Left cardiac atrium (tissue), 4 donors: ENCODE measurements at places on chromosomes 1 and 21. TPM values are rescaled to one million over a fixed set of nuclear protein-coding genes. Genes with fewer than 3 reads are reported as not detected.

Gene COL6A2
- 350 TPM for total RNA-seq

Gene PAQR7
- 3.3 TPM for total RNA-seq

Gene FCAMR
- total RNA-seq: not detected

Gene TSTD1
- total RNA-seq: 23.5 TPM

Gene IL10RB
- total RNA-seq: 16.7 TPM

Gene CLDN14
- not detected for total RNA-seq

DNA sequence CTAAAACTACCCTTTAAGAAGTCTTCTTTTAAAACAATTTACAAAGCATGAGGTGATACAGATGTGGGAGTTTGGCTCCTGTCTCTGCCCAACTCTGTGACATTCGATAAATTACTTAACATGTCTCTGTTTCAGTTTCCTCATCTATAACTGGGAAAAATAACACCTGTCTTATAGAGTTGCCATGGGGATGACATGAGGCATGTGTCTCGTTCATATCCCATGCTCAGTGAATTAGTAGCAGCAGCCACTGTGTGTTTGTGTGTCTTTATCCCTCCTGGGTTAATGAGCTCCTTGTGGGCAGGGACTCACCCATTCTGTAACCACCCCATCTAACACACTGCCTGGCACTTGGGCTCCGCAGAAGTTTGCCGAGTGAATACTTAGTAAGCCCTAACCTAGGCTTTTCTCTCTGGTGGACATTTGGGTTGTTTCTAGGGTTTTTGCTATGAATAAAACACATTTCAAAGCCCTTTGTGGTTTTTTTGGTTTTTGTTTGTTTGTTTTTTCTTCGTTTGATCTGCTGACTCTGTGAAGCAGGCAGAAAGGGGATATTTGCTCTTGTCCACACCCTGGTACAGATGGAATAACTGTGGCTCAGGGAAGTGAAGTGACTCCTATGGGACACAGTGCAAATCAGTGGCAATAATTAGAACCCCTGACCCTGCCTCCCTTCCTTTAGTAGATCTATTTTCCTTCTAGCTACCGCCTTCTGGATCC lies 797 bp upstream of the KCNJ9 start:
- no peak for DNase-seq

GRCh38 chr1:224774378-224774777 lies 155.1 kb upstream of the DNAH14 start:
- no peak for DNase-seq

DNA sequence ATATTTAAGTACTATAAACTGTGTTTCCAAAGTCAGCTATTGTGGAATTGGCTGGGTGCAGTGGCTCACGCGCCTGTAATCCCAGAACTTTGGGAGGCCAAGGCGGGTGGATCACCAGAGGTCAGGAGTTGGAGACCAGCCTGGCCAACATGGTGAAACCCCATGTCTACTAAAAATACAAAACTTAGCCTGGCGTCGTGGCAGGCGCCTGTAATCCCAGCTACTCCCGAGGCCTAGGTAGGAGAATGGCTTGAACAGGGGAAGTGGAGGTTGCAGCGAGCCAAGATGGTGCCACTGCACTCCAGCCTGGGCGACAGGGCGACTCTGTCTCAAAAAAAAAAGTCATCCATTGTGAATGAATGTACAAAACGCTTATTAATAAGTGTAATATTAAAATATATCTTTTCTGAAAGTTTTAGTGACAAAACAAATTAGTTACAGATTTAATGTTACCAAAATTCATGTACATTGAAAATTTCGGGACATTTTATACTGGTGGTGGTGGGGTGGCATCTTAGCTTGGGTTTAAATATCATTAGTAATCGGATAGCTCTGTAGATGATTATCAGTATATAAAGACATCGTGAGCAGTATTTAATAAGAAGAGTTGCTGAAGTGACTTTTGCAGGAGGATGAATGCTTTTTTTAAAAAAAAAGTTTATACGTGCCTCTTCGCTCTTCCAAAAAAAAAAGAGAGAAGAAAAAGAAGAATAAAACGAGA lies 503 bp upstream of the SRSF11 start:
- no peak for DNase-seq

DNA sequence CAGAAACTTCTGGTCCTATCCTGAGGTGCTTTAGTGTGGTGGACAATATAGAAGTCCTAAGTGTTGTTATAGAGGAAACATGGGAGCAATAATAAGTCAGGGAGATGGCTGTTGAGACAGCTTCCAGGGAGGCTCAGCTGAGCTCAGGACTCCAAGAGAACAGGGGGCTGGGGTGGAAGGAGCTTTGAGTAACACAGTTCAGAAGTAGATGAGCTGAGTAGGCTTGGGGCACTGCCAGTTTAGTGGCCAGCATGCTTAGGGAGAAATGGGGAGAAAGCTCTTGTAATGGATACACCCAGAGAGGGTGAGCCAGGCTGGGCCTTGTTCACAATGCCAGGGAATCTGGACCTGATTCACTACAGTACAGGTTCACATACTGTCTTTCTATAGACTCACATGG lies 201.6 kb downstream of the DAB1 start:
- DNase-seq: no peak

GRCh38 chr1:171397851-171398469 lies 84.0 kb downstream of the FMO4 start:
- DNase-seq: no peak

- no peak for DNase-seq
Observed at GRCh38 chr1:208542309-208542708, 298.1 kb upstream of the PLXNA2 start.

DNA sequence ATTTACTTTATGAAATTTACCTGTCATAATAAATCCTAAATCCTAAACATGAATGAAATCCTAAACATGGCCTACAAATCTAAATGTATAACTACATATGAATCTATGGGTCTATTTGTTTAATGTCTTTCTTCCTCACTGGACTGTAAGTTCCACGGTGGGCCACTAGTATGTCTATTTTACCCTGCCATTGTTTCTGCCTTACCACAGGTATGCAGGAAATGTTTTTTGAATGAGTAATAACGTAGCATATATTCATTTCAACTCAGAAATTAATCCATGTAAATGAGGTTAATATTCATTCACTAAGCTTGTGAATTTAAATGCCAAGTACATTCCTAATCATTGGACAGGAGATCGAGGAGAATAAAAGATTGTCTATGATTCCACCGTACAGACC lies 35.3 kb downstream of the B3GALNT2 start:
- no peak for DNase-seq

DNA sequence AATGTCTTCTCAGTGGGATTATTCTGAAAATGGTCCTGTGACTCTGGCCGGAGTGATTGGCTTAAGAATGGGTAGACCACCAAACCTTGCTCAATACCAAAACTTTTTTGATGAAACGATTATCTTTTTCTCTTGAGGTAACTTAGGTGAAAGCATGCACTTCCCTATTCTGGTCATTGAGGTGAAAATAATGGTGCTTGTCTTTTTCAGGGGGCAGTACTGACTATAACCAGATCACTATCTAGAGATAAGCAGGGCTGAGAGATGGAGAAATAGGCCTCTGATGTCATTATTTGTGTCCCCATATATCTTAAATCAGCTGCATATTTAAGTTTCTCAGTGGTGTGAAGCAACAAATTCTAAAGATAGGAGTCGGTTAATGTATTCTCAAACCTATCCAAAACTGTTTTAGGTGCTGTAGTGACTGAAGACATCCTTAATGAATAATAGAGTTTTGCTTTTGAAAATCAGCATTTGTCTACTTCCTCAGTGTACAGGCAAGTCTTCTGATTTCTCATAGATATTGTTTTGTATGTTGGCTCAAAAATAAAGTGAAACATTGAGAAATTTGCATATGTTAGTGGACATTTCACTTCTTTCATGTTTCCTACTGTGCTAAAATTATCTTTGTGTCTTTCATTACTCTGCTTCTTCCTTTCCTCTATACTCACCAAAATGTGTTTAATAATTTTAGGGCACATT lies 735.3 kb upstream of the ADGRL4 start:
- DNase-seq: no peak

- DNase-seq: no peak
Observed at GRCh38 chr1:37845049-37845646, 14.2 kb downstream of the MTF1 start.
